SK-N-MC (cell line): ENCODE measurements at places on chromosomes 2 and 18.

DNA sequence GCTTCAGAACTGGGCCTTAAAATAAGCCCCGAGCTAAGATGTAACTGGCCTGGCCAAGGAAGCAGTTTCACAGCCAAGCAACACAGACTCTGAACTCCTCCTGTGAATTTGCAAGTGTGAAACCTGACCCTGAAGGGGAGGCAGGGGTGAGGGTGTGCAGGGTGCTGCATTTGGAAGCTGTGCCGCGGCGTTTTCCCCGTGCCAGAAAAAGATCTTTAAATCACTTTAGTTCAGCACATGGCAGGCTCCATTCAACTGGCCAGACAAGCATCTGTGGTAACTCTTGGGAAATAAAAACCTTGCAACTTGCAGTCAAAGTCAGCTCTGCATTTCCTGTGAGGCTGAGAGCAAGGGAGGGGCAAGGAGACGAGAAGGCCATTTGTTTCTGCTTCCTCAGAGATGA lies 209.3 kb upstream of the SOX11 start:
- peak; percentile 28 for DNase-seq

DNA sequence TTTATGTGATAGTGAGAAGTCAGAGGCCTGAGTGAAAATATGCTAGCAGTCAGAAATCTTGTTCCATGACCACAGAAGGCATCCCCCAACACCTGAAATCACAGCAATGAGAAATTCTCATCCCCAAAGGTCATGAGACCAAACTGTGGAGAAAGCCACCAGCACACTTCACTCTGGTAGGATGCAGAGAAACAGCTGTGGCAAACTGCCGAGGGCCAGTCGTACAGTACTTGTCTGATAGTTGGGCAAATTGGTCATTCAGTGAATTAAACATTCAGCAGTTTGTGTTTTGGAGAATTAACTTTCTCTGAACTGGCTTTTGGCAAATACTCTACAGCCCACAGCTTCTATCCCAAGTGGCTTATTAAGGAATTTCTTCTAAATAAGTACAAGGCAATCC lies 117.2 kb downstream of the TSN start:
- no peak for DNase-seq

GRCh38 chr2:108928660-108929377 lies 60.2 kb downstream of the EDAR start:
- DNase-seq = no peak

- no peak for DNase-seq
These were observed 213.1 kb downstream of the GCA start for GRCh38 chr2:162556996-162557395.

DNA sequence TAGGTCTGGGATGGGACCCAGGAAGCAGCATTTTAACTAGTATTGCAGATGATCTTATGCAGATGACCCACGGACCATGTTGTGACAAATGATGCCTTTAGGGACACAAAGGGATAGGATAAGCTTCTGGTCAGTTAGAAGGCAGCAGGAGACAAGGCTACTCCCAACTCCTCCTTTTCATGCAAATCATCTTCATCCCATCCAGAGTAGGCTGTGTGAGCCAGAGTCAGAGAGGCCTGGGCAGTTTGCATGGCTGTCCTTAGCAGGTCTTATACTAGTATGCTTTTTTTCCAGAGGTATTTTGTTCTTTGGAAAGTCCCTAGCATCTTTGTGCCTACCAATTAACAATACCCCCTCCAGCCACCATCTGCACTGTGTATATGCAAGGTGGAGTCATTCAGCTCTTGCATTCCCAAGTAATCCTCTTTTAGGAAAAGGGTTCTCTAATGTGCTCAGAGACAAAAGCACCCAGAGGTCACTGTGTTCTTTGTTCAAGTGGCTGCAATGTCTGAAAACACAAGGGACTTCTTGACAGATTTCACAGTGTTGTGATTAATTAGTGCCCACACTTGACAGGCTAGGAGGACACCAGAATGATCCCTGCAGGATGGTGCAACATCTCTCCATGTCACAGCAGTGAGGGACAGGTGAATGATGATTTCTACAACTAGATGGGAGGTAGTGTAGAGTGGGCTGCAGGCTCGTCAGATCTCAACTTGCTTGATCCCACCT lies 225.8 kb downstream of the NCKAP5 start:
- DNase-seq = no peak

DNA sequence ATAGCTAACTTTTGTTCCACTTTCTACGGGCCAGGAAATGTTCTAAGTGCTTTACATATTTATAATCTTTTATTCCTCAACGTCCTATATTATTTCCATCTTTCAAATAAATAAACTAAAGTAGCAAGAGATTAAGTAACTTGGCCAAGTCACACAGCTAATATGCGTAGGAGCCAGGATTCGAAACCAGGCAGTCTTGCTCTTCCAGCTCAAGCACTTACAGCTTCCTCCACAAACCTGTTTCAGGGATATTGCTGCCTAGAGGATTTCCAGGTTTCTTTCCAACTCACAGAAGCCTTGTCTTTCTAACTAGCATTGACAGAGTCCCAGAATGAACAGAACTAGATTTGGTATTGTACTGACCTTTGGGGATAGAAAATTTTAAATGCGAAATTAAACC lies 102.5 kb downstream of the FIGN start:
- DNase-seq = no peak
